Stimulated activated memory B cell treated with anti-CD40 and anti-IgM and Interleukin-4, amounts not matched to agents 10 μg/mL and 1 μg/mL and 100 μg/mL, for 72 hours (primary cell): ENCODE measurements at places on chromosomes 1 and 21.

DNA sequence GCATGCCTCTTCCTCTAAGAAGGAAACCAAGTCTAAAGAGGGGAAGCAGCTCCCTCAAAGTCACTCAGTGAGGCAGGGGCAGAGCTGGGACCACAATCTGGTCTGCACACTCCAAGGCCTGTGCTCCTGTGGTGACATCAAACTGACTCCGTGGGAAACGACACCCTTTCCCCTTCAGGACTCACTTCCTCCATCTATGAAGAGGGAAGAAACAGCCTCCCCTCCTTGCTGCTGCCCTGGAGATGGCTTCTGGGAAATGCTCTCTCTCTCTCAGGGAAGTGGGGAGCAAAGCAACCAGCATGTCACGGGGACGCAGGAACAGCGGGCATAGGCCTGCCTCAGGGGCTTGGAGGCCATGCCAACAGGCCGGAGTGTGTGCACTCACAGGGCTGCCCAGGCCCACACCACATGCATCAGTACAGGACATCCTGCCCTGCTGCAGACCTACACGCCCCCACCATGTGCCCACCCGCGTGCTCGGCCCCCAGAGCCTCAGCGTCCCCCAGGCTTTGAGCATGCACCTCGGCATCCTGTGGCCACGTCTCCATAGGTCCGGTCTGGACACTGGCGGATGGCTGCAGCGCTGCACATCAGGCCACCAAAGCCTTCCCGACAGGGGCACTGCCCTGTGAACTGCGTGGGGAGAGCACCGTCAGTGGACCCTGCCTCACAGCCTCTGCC lies 25.7 kb downstream of the LAMB3 start:
- no peak for ATAC-seq

DNA sequence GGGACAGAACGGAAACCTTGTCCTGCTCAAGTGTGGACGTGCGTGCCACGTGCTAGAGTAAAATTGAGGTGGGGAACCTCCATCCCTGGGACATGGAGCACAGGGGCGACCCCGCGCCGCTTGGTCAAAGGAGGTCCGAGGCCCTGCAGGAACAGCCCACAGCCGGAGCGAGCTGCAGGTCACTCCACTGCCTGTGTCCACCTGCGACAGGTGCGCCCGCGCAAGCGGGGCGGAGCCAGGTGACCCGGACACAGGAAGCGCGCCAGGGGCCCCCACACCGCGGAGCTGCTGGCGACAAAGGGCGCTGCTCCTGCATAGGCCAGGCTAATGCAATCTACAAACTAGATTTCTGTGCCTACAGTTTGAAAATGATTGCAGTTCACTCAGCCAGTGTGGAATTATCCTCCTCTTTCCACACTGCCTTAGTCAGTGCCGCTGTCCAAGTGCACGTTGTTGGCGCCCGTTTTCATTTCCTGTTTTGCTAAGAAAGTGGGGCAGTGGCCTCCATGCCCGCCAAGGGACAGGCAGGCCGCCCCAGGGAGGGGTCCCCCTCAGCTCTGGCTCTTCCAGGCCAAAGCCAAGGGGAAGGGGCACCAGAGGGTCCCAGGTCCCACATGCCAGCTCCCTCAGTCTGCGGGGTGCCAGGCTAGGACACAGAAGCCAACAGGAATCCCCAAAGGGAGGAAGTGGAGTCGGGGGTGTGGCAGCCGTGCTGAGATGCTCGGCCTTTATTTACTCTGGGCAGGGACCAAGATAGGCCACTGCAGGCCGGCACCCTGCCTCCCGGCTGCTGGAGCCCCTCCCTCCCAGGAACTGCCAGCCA lies 4.3 kb upstream of the NADK start:
- ATAC-seq = no peak

DNA sequence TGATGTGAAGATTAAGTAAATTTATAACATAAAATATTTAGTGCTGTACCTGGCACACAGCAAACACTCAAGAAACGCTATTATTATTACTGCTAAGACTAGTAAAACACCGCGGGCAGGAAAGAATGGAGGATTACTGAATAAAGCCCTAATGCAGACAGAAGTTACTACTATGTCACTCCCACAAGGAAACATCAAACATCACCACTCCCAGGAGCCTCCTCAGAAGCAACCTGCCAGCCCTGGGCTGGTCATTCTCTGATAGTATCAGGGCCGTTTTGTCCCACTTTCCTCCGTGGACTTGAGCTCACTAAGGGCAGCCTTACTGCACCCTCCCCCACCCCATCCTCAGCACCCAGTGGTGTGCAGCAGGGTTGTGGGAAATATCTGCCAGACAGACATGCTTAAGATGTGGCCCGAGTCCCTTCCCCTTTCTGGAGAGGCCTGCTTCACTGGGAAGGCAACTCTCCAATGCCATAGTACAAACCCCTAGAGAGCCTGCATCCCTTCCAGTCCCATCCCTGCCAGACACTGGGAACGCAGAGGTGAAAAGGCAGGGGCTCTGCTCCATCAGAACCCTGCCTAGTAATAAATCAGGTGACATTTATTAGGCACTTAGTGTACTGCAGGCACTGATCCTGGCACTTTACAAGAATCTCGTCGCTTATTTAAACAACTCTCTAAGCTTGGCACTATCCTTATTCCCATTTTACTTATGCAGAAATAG lies 41.7 kb upstream of the ECE1 start:
- no peak for ATAC-seq

DNA sequence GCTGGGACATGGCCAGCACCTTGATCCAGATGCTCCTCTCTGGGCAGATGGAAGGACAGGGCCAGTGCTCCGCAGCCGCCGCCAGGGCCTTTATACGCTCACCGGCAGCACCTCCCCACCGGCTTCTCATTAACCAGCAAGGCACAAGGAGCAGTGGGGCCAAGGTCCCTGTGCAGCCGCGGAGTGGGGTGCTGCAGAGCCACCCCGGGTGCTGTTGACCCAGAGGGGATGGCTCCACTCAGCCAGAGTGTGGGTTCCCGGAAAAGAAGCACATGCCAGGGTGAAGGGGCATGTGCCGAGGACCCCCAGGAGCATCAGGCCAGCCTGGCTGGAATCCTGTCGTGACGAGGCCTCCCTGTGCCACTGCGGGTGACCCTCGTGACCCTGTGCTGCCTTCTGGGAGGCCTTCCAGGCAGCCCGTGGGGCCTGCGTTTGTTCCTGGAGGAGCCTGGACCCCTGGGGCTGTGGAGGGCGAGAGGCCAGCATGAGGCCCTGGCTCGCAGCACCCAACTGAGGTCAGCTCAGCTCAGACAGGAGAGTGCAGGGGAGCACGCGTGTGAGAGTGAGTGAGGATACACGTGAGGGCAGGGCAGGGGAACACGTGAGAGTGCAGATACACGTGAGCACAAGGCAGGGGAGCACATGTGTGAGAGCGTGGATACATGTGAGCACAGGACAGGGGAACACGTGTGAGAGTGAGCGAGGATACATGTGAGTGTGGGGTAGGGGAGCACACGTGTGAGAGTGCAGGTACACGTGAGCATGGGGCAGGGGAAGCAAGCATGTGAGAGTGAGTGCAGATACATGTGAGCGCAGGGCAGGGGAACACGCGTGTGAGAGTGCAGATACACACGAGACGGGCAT lies at the start of gene FTCD:
TSS of gene FTCD (minus strand) at position 66 of the 864 bp plus-strand sequence. CDS start at position 10, 56 bp downstream.
- no peak for ATAC-seq

DNA sequence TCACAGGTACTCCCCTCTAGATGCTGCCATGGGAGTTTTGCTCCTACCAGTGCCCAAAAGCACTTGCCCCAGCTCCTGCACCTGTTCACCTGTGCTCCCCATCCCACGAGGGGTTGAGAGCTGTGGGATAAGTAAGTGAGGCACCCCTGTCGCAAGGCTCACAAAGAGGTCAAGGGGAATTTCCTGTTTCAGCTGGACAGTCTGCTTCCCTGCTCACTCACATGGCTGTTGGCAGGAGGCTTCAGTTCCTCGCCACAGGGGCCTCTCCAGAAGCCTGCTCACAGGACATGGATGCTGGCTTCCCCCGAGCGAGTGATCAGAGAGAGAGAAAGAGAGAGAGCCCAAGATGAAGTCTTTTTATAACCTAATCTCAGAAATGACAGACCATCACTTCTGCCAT lies 8.7 kb upstream of the NCMAP start:
- ATAC-seq = no peak

DNA sequence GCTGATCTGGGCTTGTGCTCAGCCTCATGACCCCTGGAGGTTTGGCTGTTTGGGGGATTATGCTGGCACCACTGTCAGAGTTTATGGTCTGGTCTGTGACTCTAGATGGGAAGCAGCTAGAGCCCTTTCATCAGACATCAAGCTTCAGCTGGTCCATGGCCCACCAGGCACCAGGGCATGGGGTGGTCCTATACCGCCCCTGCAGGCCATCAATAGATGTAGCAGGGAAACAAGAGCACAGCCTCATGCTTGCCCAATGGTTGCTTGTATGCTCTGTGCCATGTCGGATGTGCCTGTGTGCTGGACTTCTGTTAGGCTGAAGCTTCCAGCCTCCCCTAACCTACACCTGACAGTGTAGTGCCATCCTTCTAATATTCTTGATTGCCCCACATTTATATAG lies 71.1 kb upstream of the CD34 start:
- peak; percentile 59 for ATAC-seq

DNA sequence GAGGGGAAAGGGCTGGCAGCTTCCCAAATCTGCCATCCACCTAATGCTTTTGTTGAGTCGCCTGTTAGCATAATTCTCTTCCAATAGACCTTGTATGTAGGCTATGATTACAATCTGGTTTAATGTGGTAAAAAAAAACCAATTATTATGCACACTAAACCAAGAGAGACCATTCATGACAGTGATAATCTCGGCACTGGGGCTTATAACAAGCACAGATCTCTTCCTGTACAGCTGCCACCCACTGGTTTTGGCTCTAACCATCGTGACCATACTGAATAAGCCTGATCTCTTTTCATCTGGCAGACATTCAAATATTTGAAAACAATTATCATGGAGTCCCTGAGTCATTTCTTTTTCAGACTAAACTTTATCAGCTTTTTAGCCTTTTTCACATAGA lies 12.0 kb upstream of the SYT14 start:
- no peak for ATAC-seq

DNA sequence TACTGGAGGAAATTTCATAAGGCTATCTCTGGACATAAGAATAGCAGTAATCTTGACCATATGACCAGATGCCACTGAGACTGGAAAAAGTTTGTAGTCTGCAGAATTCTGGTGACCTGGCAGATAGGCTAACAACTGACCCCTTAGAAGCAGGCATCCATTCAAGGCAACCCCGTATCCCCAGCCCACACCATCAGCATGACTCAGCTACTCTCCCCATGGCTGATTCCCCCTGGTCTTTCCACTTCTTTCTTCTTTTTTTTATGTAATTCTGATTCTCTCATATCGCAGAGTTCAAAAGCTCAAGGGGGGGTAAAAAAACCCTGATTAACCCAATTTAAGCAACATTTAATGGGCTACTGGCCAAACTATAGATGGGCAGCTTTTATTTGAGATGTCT lies 243.1 kb downstream of the ZNF648 start:
- ATAC-seq = no peak

GRCh38 chr1:165565751-165566490 lies 22.1 kb downstream of the LRRC52 start:
- no peak for ATAC-seq

GRCh38 chr1:67838180-67838910 lies 5.1 kb upstream of the GNG12 start:
- ATAC-seq = no peak

DNA sequence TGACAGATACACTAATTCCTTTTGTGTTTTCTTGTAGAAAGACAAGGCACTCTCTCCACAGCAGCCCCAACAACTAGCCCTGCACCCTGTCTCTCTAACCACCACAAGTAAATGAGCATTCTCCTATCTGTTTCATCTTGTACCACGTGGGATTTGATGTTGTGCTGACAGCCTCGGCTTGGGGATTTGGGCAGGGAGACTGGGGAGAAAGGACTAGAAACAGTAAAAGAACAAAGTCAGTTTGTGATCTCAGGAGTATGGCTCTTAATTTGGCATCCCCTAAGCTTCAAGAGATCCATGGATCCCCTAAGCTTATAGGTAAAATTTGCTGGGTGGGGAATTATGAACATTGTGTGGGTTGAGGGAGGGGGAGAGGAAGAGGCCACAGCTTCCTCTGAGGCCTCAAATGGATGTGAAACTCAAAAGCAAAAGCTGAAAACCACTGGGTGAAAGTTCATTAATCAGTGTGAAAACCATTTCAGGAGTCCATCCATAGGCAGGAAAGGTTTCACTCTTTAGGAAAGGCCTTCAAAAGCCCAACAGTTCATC lies 3.1 kb downstream of the C1orf162 start:
- peak; percentile 85 for ATAC-seq

DNA sequence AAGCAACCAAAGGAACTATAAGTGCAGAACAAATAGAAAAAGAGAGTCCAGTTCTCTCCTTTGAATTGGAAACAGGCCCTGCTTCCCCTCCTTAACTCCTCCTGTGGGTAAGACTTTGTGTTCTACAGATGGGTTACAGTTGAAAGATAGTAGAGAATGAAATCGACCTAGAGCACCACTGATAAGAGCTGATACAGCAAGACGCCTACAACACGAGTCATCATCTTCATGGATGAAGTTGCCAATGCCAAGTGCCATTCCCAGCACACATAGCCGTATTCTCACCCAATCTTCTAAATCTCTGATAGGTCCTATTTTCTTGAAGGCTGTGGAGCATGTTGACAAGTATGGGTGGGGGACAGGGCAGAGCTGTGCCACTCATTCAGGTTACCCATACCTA lies 99.8 kb upstream of the CAMK1G start:
- no peak for ATAC-seq

- no peak for ATAC-seq
These were observed 39.9 kb upstream of the TADA1 start for GRCh38 chr1:166915941-166916340.

DNA sequence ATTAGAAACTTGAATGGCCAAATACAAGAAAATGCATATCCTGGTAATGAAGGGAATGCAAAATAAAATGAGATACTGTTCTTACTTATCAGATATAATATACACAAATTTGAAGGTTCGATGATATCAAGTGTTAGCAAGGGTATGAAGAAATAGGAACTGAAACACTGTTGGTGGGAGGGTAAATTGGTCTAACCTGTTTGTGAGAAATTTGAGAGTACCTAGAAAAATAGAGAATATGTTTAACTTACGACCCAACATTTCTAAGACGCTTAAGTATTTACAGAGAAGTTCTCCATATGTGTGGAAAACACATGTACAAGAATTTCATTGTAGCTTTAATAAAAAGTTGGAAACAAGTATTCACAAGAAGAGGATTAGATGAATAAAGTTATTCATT lies 25.9 kb downstream of the ATG4C start:
- peak; percentile 75 for ATAC-seq

DNA sequence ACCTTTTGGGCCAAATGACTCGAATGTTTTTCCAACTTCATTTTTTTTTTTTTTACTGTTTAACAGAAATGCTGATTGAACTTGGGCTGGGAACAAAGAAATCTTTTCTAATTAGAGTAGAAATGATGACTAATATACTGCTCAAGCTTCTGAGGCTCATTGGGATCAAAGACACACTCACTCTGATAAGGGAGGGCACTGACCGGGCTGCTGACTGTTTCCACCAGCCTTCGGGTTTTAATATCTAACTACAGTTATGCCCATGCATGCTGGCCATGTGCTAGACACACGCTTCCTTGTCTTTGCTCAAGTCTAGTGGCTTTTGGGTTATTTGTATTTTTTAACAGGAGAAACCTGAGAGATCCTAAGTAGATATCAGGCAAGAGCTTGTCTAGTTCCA lies 16.8 kb downstream of the ZBTB18 start:
- no peak for ATAC-seq
